ENCODE measurements at places on chromosomes 5 and 9. TPM values are rescaled to one million over a fixed set of nuclear protein-coding genes. Genes with fewer than 3 reads are reported as not detected.
A peak's percentile ranks its signal among the peaks of the same experiment; 100 is the strongest.

CNOT8 gene
- total RNA-seq: 78.7 TPM

FOXE1 gene
- total RNA-seq: not detected

GRCh38 chr5:179763215-179763945 lies 30.4 kb upstream of the LTC4S start:
- no peaks in the 10 kb centered on the region for H3K27me3 ChIP-seq
- no peaks in the 10 kb centered on the region for H3K36me3 ChIP-seq
- DNase-seq: peak; percentile 77
- peak overlapping the region; percentile 60 for H3K27ac ChIP-seq
- peaks cover 10% of the 10 kb centered on the region for H3K4me1 ChIP-seq
- no peak overlapping the region for H3K4me3 ChIP-seq

DNA sequence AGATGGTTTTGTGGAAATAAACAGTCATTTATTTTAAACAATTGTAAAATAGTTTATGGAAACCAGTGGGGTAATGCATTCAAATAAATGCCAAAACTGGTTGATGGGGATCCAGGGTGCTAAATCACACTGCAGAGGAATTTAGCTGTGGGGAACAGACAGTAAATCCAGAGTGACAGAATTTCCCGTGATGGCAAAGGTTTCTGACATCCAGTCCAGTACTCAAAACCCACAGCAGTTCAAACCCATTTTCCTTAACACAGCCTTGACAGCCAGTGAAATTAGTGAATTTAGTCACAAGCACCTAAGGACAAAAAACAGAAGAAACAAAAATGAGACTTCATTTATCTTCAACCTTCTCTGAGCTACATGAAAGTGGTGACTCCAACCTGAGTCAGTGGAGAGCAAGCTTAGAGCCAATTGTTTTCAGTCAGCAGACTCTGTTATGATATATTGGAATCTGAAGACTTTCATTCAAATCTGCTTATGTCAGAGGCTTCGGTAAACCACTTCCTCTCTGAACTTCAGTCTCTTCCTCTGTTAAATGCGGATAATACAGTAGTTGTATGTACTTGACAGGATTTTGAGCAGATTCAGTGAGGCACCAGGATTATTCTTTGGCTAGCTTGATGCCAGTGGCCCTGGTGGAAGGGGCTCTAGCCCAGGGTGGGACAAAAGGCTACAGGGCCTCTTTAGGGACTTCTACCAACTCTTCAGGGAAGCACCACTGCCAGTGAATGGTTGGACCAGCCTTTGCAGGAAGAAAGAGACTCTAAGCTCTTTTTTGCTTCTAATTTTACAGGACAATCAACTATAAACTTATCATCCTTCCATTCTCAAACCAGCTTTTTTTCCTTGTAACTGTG lies 185.3 kb downstream of the MAPKAP1 start:
- no peaks in the 10 kb centered on the region for H3K27me3 ChIP-seq
- no peak overlapping the region for H3K27ac ChIP-seq
- H3K36me3 ChIP-seq: no peaks in the 10 kb centered on the region
- no peak for DNase-seq
- no peaks in the 10 kb centered on the region for H3K4me1 ChIP-seq
- H3K4me3 ChIP-seq: no peak overlapping the region

DNA sequence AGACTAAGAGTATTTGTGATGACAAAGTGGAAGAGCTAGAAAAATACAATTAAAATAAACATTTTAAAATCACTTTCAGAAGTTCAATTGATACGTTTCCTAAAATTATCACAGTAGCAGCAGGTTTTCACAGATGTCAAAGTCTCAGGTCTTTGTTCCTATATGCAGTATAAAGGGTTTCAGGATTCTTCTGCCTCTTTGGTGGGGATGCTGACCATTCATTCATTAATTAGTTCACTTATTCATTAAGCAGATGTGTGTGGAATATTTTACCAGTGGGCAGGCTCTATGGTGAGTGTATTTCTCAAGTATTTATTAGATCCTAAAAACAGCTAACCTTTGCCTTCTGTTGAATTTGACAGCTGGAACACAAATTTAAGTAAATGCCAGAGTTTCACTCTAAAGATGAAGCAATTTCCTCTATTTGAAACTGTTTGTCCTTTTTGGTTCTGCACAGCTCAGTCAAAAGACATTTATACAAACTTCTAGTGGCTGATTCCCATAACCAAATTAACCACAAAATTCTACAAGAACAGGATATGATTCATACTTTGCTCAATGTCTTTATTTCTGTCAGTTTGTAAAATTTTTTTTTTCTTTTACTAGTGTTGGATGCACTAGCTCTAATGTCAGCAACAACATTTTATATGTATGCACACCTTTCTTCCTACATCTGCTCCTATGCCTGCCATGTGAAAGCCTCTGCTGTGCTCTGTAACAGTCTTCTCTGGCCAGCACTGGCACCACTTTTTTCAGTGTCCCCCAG lies 75.9 kb upstream of the PRR16 start:
- H3K4me3 ChIP-seq: no peak overlapping the region
- H3K27me3 ChIP-seq: no peaks in the 10 kb centered on the region

GRCh38 chr9:134486596-134486995 lies 155.0 kb upstream of the COL5A1 start:
- H3K27me3 ChIP-seq: peaks cover 3% of the 10 kb centered on the region
- H3K4me3 ChIP-seq: no peak overlapping the region
- H3K4me1 ChIP-seq: no peaks in the 10 kb centered on the region

IL33 gene
- total RNA-seq: 29.2 TPM

DNA sequence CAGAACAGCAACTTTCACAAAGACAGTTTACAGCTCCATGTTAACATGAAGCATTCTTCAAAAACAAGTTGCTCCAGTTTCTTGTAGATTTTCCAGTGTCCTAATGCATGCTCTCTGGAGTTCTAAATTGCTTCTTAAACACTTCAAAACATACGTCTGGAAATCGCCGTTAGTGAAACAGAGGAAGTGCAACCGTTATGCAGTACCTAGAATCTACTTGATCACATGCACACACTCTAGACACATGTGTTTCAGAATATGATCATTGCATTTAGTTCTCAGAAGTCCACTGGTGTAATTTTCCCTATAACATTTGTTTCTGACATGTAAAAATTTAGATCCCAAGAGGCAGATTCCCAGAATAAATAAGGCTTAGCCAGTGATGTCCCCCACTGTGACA lies 41.1 kb upstream of the RUFY1 start:
- no peaks in the 10 kb centered on the region for H3K36me3 ChIP-seq
- H3K4me1 ChIP-seq: no peaks in the 10 kb centered on the region
- no peak overlapping the region for H3K4me3 ChIP-seq
- no peaks in the 10 kb centered on the region for H3K27me3 ChIP-seq
- no peak for DNase-seq

- H3K4me3 ChIP-seq: no peak overlapping the region
- no peak for DNase-seq
- H3K4me1 ChIP-seq: no peaks in the 10 kb centered on the region
- no peak overlapping the region for H3K27ac ChIP-seq
- H3K27me3 ChIP-seq: no peaks in the 10 kb centered on the region
These were observed 28.8 kb downstream of the PDE4D start for GRCh38 chr5:59864718-59865117.

DNA sequence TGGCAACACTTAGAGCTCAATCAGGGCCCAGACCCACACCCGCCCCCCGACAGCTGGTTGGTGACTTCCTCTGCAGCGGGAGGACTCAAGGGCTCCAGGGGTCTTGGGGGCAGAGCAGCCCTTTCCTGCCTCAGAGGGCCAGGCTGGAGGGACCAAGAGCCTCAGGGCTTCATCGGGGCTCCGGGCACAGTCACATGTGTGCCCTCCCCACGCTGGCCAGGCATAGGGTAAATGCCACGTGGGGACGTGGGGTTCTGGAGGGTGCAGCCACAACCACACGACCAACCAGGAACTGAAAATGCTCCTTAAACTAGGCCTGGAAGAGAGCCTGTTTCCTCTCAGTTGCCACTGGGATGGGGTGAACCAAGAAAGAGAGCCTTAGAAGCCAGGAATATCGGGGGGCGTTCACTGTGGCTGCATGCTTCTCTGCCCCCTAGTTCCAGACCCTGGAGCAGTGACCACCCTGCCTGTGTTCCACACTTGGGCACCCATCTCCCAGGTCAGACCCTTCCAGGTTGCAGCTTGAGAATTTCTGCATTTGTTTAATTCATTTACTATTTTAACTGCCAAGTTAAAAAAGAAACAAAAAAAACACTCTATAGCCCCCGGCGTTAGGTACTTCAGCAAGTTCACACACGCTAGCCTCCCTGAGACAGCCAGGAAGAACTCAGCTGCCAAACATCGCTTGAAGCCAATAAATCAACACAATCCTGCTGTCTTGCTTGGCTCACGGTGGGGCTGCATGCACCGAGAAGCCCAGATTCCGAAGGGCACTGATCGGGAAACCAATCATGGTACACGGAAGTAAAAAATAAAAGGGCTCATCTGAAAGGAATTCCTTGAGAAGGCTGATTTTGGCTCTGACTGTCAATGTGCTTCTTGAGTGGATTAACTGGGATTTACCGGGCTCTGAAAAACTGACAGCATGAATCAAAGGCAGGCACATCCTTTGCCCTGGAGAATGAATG lies 56.1 kb upstream of the PHYKPL start:
- H3K4me3 ChIP-seq: no peak overlapping the region
- peaks cover 4% of the 10 kb centered on the region for H3K4me1 ChIP-seq
- peak overlapping the region; percentile 57 for H3K27ac ChIP-seq
- no peaks in the 10 kb centered on the region for H3K27me3 ChIP-seq
- no peak for DNase-seq

- no peaks in the 10 kb centered on the region for H3K4me1 ChIP-seq
- DNase-seq: no peak
- no peaks in the 10 kb centered on the region for H3K27me3 ChIP-seq
- H3K36me3 ChIP-seq: no peaks in the 10 kb centered on the region
- no peak overlapping the region for H3K27ac ChIP-seq
- no peak overlapping the region for H3K4me3 ChIP-seq
These were observed 139.3 kb downstream of the SLC24A2 start for GRCh38 chr9:19649336-19650041.

CLINT1 gene
- total RNA-seq: 157 TPM

GRCh38 chr5:175731756-175732465 lies 74.0 kb downstream of the HRH2 start:
- no peak for DNase-seq
- no peaks in the 10 kb centered on the region for H3K36me3 ChIP-seq
- peaks cover 7% of the 10 kb centered on the region for H3K27me3 ChIP-seq
- no peaks in the 10 kb centered on the region for H3K4me1 ChIP-seq
- H3K4me3 ChIP-seq: no peak overlapping the region

GRCh38 chr9:33445389-33446239 lies 1.8 kb downstream of the AQP3 start:
- peak; percentile 75 for DNase-seq
- H3K4me1 ChIP-seq: peaks cover 13% of the 10 kb centered on the region
- peak overlapping the region; percentile 79 for H3K4me3 ChIP-seq

DNA sequence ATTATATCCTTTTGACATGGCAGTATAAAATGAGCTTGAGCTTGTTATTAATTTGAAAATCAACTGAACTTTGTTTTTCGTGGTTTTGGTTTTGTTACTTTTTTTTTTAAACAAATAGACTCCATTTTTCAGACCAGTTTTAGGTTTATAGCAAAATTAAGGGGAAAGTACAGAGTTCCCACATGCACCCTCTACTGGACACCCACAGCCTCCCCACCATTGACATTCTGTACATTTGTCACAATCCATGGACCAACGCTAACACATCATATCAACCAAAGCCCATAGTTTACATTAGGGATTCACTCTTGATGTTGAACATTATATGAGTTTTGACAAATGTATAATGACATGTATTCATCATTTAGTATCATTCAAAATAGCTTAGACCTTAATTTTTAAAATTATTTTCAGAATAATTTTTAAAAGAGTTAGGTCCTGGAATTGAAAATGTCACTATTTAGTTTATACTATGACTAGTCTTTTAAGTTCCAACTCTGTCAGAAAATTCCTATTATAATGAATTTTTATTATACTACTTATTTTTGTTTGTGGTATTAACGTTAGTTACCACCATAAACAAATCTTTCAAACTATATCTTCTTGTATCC lies 35.3 kb upstream of the JMY start:
- H3K36me3 ChIP-seq: no peaks in the 10 kb centered on the region
- no peak overlapping the region for H3K4me3 ChIP-seq
- no peaks in the 10 kb centered on the region for H3K4me1 ChIP-seq
- DNase-seq: no peak

GRCh38 chr5:146860213-146860893 lies 18.2 kb downstream of the PPP2R2B start:
- H3K4me3 ChIP-seq: no peak overlapping the region
- H3K36me3 ChIP-seq: no peaks in the 10 kb centered on the region
- H3K4me1 ChIP-seq: no peaks in the 10 kb centered on the region

DNA sequence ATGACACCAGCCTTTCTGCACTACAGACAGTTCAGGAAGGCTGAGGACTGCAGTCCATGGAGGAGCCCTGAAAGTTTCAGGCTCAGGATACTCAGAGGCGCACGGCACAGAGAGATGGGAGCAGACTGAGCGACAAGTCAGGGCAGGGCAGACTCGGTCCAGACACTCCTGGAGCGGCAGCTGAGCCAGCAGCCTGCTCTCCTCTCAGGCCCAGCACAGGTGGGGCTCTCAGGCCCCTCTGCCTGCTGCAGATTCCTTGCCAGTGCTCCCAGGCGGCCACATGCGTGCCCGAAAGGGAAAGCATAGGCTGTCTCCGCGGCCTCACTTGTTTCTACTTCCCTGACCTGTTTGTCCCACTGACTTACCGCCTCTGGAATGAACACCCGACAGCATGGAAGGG lies 228.3 kb downstream of the IRX2 start:
- no peak overlapping the region for H3K27ac ChIP-seq
- H3K27me3 ChIP-seq: no peaks in the 10 kb centered on the region
- no peaks in the 10 kb centered on the region for H3K4me1 ChIP-seq
- H3K4me3 ChIP-seq: no peak overlapping the region

DNA sequence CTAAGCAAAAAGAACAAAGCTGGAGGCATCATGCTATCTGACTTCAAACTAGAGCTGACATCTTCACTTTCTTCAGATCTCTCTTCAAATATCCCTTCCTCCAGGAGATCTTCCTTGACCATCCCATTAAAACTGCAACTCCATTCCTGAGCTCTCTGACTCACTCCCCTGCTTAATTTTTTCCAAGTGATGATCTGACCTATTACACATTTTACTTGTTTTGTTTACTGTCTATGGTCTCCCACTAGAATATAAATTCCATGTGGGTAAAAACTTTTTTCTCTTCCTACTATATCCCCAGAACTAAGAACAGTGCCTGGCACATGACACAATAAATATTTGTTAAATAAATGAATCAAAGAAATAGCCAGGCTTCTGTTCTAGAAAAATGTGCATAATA lies 87.5 kb downstream of the SLIT3 start:
- no peaks in the 10 kb centered on the region for H3K4me1 ChIP-seq
- no peak overlapping the region for H3K4me3 ChIP-seq
- no peak overlapping the region for H3K27ac ChIP-seq
- H3K27me3 ChIP-seq: no peaks in the 10 kb centered on the region
- no peak for DNase-seq

PCDHB8 gene
- 0.80 TPM for total RNA-seq

SLC27A4 gene
- 18.7 TPM for total RNA-seq

PRDM9 gene
- not detected for total RNA-seq

- H3K4me1 ChIP-seq: no peaks in the 10 kb centered on the region
- H3K27ac ChIP-seq: no peak overlapping the region
- no peak overlapping the region for H3K4me3 ChIP-seq
- H3K27me3 ChIP-seq: no peaks in the 10 kb centered on the region
- H3K36me3 ChIP-seq: no peaks in the 10 kb centered on the region
These were observed 17.2 kb downstream of the FBXW11 start for GRCh38 chr5:171989276-171989675.

GRCh38 chr5:117955831-117956230 lies 1032.5 kb downstream of the DTWD2 start:
- no peaks in the 10 kb centered on the region for H3K4me1 ChIP-seq
- no peak for DNase-seq
- H3K36me3 ChIP-seq: no peaks in the 10 kb centered on the region
- H3K4me3 ChIP-seq: no peak overlapping the region
- H3K27me3 ChIP-seq: no peaks in the 10 kb centered on the region

All from breast epithelium (tissue), 4 donors.